ENCODE measurements at places on chromosomes 5 and 9.
A peak's percentile ranks its signal among the peaks of the same experiment; 100 is the strongest.

DNA sequence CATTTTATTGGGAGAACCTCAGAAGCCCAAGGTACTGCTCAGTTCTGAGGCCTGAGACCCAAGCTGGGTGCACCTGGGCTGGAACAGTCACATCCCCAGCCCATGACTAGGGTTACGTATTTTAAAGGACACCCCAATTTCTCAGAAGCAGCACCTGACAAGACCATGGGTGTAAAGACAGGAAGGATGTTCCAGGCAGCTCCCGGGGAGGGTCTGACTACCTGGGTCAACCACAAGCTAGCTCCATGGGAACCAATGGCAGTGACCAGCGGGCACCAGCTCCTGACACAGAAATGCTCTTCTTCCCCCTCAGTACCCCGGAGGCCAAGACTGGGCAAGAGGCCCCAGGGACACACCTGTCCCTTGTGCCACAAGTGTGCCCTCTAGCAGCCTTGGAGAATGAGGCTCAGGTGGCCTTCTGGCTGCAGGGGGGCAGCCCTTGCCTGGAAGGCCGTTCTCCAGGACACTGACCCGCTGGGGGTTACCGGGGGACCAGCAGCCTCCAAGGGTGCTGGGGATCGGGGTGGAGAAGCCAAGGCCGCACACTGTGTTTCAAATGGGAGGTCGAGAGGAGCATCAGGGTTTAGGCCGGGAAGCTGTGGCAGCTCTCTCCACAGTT, 52.6 kb downstream of the IPPK start:
- DNase-seq: no peak

- peak; percentile 84 for DNase-seq
Measured at GRCh38 chr5:135332519-135333150, 66.4 kb downstream of the MACROH2A1 start.

GRCh38 chr9:88536023-88536324, 996 bp downstream of the NXNL2 start:
- DNase-seq: no peak

- DNase-seq: no peak
Measured at GRCh38 chr9:120767451-120767850, 25.8 kb downstream of the FBXW2 start.

DNA sequence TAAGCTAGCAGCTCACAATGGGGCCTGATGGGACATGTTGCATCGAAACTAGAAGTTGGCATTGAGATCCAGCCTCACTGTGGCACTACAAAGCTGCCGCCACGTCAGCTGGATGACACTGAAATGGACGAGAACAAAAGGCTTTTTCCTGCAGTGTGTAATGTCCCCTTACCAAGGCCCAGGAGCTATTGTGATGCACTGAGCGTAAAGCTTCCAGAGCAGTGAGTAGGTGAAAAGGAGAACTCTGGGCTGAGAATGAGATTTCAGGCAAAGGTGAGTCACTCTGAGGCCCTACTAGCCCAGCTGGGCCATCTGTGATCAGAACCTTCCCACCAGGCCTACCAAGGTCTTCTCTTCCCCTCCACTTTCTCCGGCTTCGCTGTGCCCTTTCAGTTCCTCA, 528.1 kb upstream of the KLF4 start:
- no peak for DNase-seq

GRCh38 chr5:56900858-56901578, 8.4 kb upstream of the SETD9 start:
- DNase-seq: peak; percentile 72

- DNase-seq: no peak
Measured at GRCh38 chr5:144086295-144086694, 84.2 kb downstream of the YIPF5 start.

DNA sequence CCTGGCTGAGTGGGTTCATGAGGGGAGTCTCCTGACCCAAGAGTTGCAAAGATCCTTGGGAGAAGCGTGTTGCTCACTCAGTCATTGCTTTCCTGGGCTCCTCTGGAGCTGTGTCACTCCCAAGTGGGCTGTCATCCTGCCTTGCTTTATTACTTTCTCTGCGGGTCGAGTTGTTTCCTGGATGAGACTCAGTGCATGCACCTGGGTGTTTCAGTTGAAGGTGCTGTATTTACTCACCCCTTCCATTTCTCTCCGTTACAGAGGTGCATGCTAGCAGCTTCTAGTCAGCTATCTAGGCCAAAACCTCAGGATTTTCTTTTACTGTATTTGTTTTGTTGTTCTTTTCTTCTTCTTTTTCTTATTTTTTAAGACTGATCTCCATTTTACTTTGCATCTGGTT, 785.5 kb upstream of the EDIL3 start:
- DNase-seq: no peak

DNA sequence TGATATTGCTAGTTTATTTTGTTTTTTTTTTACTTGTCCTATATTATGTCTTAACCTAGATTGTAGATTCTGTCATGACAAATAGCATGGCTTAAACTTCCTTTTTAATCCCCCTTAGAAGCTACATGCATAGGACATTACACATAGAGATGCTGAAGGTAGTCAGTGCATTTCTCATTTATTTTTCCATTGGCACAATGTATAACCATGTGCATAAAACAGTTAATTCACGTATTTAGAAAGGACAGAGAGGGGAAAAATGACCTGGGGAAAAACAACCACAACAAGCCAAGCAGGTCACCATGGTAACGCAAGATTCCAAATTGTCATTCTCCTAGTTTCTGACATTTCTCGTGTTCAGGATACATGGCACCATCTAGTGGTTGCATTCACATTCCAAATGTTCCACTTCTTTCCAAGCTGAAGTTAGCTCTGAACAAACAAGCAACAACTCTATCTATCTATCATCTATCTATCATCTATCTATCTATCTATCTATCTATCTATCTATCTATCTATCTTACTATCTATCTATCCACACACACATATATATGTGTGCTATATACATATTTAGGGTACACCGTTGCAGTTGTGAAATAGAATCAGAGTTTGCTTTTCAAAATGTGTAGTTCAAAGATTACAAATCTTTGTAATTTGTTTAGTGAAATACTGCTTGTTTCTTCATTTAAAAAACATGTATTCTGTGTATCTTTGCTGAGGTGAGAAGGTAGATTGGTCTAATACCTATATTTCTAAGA, 487.2 kb upstream of the ST8SIA4 start:
- DNase-seq: peak; percentile 59

DNA sequence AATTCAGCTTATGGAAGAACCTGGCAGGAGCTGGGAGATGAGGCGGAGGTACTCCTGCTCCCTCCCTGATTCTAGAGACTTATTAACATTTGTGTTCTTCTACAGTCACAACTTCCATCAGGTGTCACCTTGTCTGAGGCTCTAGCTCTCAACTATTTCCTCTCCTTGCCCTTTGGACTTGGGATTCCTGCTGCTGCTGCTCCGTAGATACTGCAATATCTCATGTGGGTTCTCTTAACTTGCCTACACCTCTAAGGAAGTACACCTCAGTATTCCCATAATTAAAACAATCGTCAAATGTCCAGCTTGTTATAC, 21.2 kb downstream of the ANXA1 start:
- DNase-seq: no peak

DNA sequence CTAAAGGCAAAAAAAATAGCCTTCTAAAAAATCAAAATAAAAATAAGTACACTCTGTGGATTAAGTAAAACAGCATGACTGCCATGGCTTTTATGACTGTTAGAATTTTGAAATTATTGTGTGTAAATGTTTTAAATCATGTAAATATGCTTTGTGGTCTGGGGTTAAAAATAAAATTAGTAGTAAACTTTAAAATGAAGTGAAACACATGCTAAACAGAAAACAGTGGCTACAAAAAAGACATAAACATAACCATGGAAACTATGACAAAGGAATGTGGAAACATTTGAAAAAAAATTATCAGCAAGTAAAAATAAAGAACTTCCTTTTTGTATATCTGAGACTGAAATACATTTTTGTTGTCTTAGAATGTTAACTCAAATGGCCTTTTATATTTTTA, 134.5 kb upstream of the SPEF2 start:
- DNase-seq: no peak

- DNase-seq: no peak
Measured at GRCh38 chr9:124410321-124410913, 4.8 kb downstream of the PSMB7 start.

- no peak for DNase-seq
Measured at GRCh38 chr5:127906562-127907204, 176.9 kb upstream of the SLC12A2 start.

GRCh38 chr5:26869781-26870180, 168.6 kb downstream of the CDH9 start:
- DNase-seq: no peak

DNA sequence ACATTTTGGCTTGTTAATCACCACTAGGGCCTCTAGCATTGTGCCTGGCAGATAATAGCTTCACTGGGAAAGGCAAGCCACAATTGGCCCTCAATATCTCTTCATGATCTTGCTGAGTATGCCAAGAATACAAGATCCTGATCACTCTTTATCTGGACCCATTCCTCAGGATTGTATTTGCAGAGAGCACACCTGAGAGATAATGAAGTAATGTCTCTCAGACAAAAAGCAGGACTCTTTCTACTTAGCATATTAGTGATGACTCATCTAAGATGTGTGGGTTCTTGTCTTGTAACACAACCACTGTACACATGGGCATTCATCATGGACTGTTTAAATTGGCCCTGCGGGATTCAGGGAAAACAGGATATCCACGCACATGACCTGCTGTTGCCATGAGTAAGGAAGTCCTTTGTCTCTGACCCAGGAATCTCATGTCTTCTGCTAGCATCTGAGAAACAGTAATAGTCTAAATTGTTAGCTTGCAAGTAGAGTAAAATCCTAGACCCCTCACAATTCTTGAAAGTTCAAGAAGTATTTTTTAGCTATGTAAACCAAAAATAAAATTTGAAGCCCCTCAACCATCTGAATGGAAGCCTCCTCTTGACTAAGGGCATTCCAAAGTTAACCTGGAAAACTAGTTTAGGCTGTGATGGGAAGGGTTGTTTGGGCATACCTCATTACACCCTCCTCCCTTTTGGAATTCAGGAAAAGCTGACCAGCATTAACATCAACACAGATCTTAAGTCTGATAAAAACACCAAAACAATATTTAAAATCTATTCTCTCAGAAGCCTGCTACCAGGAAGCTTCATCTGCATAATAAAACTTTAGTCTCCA, 28.0 kb upstream of the NFIL3 start:
- DNase-seq: no peak

- DNase-seq: no peak
Measured at GRCh38 chr9:31736581-31737179, 647.8 kb upstream of the ACO1 start.

- peak; percentile 30 for DNase-seq
Measured at GRCh38 chr5:52800394-52801213, 12.9 kb downstream of the ITGA1 start.

GRCh38 chr9:111744363-111744762, 50.4 kb downstream of the SHOC1 start:
- DNase-seq: no peak

DNA sequence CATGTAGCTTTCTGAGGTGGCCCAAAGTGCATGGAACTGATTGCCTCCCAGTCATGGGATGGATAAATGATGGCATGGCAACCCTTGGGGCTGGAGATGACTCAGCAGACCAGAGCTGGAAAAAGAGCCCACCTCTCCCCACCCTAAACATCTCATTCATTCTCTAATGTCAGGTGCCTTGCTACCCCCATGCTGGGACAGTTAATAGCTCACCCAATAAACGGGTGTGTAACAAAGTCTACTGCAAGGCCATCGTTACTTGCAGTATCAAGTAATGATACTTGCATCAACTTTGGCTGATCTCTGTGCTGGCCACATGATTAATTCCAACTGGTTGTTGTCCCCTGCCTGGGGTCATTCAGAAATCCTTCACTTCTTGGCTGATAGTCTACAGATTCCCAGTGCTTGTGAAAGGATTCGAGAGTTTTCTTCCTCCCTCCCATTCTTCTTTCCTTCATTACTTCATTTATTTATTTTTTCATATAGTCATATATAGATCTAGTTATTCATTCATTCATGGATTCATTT, 122.8 kb upstream of the TRIM32 start:
- DNase-seq: no peak

GRCh38 chr9:36151316-36152210, 15.0 kb downstream of the GLIPR2 start:
- DNase-seq: no peak

DNA sequence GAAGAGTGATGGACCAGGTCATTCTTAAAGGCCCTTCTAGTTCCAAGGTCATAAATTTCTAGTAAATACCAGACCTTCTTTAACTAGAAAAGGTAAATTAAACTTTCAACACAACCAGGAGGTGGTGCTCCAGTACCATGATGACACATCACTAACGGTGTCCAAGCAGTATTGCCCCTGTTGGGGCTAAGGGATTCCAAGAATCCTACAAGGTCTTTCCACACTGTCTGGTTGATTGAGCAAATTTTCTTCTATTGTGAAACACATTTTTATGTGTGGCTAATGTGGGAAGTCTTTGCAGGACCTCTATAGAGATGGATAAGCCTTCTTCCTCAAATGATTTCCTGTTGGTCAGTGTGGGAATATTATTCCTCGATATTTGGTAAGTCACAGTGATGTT, 459.6 kb upstream of the PAPPA start:
- peak; percentile 36 for DNase-seq

- no peak for DNase-seq
Measured at GRCh38 chr9:89525446-89526374, 27.8 kb upstream of the SEMA4D start.

DNA sequence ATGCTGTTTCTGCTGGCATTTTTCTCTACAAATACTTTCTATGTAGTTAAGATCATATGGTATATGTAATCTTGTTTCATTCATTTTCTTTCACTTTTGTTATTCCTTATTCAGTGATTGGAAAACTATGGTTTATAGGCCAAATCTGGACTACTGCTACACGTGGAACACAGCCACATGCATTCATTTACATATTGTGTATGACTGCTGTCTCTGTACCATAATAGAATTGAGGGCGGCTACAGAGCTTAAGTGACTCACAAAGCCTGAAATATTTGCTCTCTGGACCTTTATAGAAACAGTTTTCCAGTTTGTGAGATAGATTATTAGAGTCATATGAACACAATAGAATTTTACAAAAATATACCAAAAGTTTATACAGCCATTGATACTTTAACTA, 133.6 kb upstream of the CDKN2B start:
- no peak for DNase-seq

GRCh38 chr5:167271511-167271910, 1019.9 kb upstream of the WWC1 start:
- no peak for DNase-seq

- DNase-seq: no peak
Measured at GRCh38 chr9:36968574-36969215, 65.4 kb downstream of the PAX5 start.

GRCh38 chr5:30930736-30931135, 262.8 kb upstream of the CDH6 start:
- no peak for DNase-seq

DNA sequence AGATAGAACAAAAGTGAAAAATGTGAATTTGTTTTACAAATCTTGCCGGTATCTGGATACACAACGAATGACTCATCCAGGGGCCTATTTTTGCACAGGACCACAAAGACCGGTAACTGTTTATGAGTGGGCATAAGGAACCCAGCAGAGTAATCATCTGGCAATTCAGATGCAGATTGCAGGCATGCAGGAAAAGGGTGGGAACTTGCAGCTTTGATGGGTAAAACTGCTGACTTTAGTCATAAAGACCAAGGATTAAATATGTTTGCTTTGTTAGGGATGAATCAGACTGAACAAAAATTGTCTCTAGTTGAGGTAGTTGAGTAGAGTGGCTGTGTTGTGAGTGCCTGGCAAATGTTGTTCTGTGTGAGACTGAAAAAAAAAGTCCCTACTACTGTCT, 309.6 kb upstream of the CCNH start:
- DNase-seq: no peak
